Thoracic aorta (tissue), 2 donors: ENCODE measurements at places on chromosomes 2 and 18. TPM values are rescaled to one million over a fixed set of nuclear protein-coding genes. Genes with fewer than 3 reads are reported as not detected.

Gene LYPD1
- total RNA-seq, result 0.28 TPM

Gene RAB6C
- total RNA-seq, result 0.68 TPM

Gene HRH4
- total RNA-seq, result not detected

- peaks cover 13% of the 10 kb centered on the region for H3K4me1 ChIP-seq
- H3K27me3 ChIP-seq, result no peaks in the 10 kb centered on the region
- H3K4me3 ChIP-seq, result no peak overlapping the region
Observed at GRCh38 chr18:48820483-48821250, 130.1 kb downstream of the SMAD7 start.

- no peak overlapping the region for H3K27ac ChIP-seq
- H3K4me3 ChIP-seq, result no peak overlapping the region
- H3K4me1 ChIP-seq, result no peaks in the 10 kb centered on the region
- no peaks in the 10 kb centered on the region for H3K36me3 ChIP-seq
Observed at GRCh38 chr2:241908686-241909420, 39.3 kb downstream of the RTP5 start.

DNA sequence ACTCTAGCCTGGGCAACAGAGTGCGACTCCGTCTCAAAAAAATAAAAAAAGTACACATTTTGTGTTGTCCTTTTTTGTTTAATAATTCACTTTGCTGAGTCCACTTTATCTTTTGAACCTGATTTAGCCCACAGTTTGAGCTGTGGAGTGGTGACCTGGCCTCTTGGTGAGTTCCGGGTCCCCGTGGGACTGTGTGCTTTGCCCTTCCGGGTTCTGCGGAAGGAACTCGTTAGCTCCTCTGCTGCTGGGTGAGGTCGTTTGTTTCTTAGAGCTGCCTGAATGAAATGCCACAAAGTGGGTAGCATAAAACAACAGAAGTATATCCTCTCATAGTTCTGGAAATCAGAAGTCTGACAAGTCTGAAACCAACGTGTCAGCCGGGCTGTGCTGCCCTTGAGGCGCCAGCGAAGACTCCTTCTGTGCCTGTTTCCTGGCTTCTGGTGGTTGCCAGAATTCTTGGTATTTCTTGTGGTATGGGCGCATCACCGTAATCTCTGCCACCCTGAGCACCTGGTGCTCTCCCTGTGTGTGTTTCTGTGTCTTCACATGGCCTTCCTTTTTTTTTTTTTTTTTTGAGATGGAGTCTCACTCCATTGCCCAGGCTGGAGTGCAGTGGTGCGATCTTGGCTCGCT, 3.5 kb downstream of the EFHD1 start:
- H3K4me3 ChIP-seq, result peak overlapping the region; percentile 97
- peaks cover 74% of the 10 kb centered on the region for H3K4me1 ChIP-seq
- H3K27ac ChIP-seq, result peak overlapping the region; percentile 99
- DNase-seq, result no peak

DNA sequence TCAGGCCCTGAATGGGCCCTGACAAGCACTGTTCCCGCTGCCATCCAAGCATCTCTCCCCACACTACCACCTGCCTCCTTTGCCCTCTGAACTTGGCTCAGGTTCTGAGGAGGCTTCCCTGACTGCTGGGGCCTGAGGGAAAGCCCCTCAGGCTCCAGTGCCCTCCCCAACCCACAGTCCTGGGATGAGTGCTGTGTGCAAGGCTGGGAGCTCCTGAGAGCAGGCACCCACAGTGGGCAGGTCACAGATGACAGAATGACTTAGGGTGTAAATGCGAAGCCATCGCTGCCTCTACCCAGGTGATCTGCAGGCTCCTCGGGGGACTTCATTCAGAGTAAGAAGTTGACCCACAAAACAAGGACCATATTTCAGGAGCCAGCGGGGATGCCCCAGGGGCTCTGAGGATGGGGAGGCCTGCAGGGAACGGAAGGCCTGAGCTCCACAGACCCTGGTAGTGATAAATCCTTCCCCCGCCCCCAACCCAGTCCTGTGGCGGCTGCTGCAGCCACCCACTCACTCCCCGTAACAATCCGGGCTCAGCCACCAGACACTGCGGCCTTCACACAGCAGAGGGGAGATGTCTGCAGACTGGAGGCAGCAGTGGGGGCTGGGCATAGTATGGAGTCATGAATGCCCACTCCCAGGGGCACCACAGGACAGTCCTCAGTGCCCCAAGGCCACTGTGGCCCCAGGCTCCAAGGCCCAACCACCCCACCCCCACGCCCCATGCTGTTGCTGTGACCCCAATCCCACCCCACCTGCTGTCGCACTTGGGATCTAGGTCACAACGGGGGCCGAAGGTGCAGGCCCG, 8.9 kb downstream of the BIN1 start:
- H3K4me3 ChIP-seq, result no peak overlapping the region
- H3K36me3 ChIP-seq, result no peaks in the 10 kb centered on the region
- H3K4me1 ChIP-seq, result peaks cover 9% of the 10 kb centered on the region

- no peaks in the 10 kb centered on the region for H3K27me3 ChIP-seq
- DNase-seq, result no peak
- no peak overlapping the region for H3K4me3 ChIP-seq
- H3K27ac ChIP-seq, result no peak overlapping the region
- no peaks in the 10 kb centered on the region for H3K36me3 ChIP-seq
- H3K4me1 ChIP-seq, result peaks cover 8% of the 10 kb centered on the region
Observed at GRCh38 chr18:44848644-44849335, 168.1 kb downstream of the SETBP1 start.

DNA sequence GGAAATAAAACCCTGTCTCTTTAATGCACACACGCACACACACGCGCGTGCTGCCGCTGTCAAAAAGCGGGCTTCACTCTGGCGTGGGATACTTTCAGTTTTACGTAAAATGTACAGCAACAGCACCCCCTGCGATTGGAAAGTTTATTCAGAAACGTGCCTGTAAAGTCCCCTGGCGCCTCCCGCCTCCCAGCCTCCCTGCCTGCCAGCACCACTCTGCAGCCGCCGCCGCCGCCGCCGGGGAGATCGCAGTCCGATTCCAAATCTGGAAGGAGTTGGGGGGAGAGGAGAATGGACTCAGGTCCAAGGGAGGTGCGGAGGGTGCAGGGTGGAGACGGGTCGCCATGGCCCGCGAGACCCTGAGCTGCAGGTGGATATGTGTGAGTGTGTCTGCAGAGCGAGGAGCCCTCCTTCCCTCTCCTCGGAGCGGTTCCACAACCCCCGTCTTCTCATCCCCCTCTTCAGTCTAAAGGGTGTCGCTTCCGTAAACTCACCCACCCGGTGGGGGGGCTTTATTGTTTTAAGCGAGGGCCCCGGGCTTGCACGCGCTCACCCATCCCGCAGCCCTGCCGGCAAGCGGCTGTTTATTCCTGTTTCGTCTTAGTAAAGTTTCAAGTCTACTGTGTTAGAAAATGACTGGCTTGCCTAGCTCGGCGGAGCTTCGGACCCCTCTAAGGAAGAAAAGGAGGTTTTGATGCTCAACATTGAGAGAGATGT, 1.8 kb upstream of the BCL11A start:
- H3K36me3 ChIP-seq, result no peaks in the 10 kb centered on the region
- DNase-seq, result no peak
- no peak overlapping the region for H3K27ac ChIP-seq
- peak overlapping the region; percentile 93 for H3K4me3 ChIP-seq

- H3K27ac ChIP-seq, result no peak overlapping the region
- no peaks in the 10 kb centered on the region for H3K4me1 ChIP-seq
- DNase-seq, result no peak
- no peak overlapping the region for H3K4me3 ChIP-seq
Observed at GRCh38 chr18:56992777-56993176, 154.1 kb upstream of the BOD1L2 start.

DNA sequence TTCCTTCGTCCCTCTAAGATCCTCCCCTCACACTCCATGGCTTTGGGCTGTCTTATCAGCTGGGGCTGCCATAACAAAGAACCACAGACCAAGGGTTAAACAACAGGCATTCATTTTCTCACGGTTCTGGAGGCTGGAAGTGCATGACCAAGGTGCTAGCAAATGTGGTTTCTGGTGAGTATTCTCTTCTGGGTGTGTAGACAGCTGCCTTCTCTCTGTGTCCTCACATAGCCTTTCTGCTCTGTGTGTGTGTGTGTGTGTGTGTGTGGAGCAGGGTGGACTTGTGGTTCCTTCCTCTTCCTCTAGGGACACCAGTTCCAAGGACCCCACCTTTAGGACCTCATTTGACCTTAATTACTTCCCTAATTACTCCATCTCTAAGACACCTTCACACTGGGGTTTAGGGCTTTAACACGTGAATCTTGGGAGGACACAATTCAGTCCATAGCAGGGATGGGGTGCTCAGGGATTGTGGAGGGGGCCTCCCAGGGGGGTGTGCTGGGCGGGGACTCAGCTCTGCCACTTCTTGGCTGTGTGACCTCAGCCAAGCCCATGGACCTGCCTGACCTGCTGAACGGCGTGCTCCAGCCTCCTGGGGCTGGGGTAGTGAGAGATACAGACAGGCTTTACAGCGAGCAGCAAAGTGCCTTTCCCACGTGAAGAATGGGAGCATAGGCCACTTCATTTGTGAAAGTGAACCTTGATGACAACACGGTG, 38.0 kb downstream of the ACKR3 start:
- H3K4me1 ChIP-seq, result no peaks in the 10 kb centered on the region
- no peak overlapping the region for H3K27ac ChIP-seq
- H3K4me3 ChIP-seq, result no peak overlapping the region
- DNase-seq, result no peak
- no peaks in the 10 kb centered on the region for H3K36me3 ChIP-seq
- no peaks in the 10 kb centered on the region for H3K27me3 ChIP-seq

DNA sequence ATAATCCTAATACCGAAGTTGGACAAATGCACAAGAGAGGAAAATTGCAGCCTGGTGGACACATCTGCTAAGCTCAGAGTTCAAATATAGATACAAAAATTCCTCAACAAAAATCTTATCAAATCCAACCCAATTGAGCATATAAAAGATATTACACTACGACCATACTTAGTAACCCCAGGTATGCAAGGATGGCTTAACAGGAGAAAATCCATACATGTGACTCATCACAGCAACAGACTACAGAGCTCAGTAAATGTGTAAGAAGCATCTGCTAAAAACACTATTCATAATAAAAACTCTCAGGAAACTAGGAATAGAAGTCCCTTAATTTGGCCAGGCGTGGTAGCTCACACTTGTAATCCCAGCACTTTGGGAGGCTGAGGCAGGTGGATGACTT, 28.3 kb downstream of the HS6ST1 start:
- H3K4me3 ChIP-seq, result no peak overlapping the region
- H3K36me3 ChIP-seq, result no peaks in the 10 kb centered on the region
- no peak for DNase-seq
- no peak overlapping the region for H3K27ac ChIP-seq
- no peaks in the 10 kb centered on the region for H3K4me1 ChIP-seq
